Kasumi-1 (cell line): ENCODE measurements at places on chromosomes 16 and 17.
A peak's percentile ranks its signal among the peaks of the same experiment; 100 is the strongest.

GRCh38 chr17:13822700-13823099, 221.0 kb upstream of the HS3ST3A1 start:
- DNase-seq = no peak

GRCh38 chr16:51682905-51683304, 531.8 kb upstream of the SALL1 start:
- DNase-seq = no peak

DNA sequence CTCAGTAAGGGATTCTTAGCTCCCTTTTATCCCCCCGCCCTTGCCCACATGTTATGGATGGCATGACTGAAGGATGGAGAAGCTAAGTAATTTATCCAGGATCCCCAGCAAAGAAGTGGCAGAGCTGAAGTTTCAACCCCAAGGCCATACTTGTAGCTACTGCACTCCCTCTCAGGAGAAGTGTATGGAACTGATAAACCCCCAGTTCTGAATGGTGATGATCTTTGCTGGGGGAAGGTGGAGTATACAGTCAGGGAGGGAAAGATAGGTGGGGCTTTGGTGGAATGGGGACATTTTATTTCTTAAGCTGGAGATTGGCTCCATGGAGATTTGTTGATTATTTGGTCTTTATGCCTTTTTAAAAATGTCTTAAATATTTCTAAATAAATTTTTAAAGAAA, 58.3 kb downstream of the TNRC6C start:
- DNase-seq = no peak

- no peak for DNase-seq
Measured at GRCh38 chr17:62705156-62705777, 77.8 kb downstream of the MRC2 start.

DNA sequence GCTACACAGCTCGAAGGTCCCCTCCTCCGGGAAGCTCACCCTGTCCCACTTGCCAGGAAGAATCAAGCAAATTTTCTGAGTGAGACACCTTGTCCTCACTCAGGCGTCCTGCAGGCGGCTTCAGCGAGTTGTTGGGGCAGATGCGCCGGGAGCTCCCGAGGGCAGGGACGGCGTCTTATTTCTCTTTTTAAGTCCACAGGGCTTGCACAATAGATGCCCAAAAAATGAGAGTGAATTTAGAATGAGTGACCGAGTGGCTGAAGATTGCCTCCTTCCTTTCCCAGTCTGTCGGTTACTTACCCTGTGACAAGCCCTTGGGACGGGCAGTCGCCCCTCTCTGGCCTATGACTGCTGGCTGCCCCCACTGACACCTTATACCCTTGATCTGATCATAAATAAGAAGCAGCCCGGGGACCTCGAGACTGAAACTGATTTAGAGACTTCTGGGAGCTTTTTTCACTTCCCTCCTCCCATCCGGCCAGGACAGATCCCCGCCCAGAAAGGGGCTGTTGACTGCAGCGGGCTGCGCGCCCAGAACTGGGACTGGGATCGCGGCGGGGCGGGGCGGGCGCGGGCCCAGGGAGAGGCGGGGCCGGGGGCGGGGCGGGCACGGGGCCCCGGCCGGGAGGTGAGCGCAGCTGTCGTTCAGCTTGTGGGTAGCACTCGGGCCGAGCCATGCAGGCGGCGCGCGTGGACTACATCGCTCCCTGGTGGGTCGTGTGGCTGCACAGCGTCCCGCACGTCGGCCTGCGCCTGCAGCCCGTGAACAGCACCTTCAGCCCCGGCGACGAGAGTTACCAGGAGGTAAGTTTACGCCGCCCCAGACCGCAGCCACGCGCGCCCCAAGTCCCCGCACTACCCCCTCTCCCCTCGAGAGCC, at the start of gene TTYH2:
TSS of gene TTYH2 (plus strand) at position 659 of the 879 bp plus-strand sequence. CDS start at position 676, 17 bp downstream.
- peak; percentile 94 for DNase-seq

DNA sequence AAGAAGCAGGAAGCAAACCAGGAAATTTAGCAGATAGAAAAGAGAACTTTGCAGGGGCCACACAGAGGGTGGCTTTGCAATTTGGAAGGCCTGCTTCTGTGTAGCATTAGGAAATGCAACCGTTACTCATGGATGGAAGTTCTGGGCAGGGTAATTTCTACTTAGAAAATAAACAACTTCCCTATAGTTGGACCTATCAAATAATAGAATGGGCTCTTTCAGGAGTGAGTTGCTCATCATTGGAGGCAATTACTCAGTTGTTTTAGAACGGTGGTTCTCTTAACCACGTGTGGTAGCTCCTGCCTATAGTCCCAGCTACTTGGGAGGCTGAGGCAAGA, 25.8 kb upstream of the HS3ST2 start:
- DNase-seq = no peak

GRCh38 chr16:17261197-17261858, 209.4 kb downstream of the XYLT1 start:
- DNase-seq = no peak

DNA sequence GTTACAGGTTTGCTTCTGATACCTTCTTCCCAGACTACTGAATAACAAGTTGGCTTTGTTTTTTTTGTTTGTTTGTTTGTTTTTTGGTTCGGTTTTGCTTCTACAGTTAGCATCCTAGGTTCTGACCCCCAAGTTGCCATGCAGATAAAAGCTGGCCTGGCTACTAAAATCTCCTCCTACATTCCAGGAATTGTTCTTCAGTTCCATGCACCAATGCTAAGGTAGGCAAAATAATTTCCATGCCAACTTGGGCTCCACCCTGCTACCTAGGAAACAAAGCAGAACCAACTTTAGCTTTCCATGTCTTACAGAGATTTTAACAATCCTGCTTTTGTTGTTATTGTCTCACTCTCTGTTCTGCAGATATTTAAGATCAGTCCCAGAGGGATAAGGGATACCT, 495.5 kb upstream of the SOX9 start:
- DNase-seq = no peak

GRCh38 chr17:68296217-68297191, 5.2 kb downstream of the ARSG start:
- DNase-seq = no peak

GRCh38 chr16:64167936-64168335, 953.9 kb downstream of the CDH11 start:
- no peak for DNase-seq

- no peak for DNase-seq
Measured at GRCh38 chr17:41024697-41025096, 2.3 kb downstream of the KRTAP1-5 start.

GRCh38 chr16:17416461-17417311, 54.1 kb downstream of the XYLT1 start:
- DNase-seq = peak; percentile 55

DNA sequence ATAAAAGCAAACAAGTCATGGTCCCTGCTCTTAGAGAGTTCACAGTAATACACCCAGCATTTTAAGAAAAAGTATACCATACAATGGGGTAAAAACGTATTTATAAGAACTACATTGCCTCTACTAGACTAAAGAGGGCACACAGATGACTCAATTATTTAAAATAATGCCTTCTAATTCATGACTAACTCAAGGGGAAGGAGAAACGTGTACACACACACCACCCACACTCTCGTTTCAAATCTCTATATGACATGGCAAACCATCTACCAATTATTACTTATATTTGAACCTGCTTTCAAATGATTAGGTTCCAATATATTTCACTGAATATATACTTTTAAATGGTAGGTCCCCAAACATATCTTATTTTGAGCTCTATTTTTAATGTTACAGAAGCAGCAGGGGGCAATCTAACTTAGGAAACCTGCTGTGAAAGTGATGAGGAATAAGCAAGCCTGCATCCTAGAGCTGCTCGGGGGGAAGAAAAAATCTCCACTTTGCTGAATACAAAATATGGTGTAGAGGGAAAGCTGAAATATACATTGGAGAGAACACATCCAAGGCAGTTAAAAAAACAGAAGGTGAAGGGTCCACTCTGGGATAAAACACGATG, 232.4 kb upstream of the PSMD7 start:
- DNase-seq = peak; percentile 2

- peak; percentile 79 for DNase-seq
Measured at GRCh38 chr17:31494259-31495021, 103.0 kb downstream of the RAB11FIP4 start.

DNA sequence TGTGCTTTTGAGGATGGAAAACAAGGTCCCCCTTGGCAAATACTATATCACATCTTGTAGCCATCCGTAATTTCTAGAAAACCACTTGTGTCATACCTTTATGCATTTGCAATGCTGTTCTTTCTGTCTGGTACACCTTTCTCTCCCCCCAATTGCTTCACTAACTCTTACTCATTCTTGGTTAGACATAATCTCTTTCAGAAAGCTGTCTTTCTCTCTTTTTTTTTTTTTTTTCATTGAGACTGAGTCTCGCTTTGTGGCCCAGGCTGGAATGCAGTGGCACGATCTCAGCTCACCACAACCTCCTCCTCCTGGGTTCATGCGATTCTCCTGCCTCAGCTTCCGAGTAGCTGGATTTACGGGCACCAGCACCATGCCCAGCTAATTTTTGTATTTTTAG, 94.9 kb upstream of the C17orf78 start:
- DNase-seq = no peak

GRCh38 chr17:63156986-63157385, 191.0 kb downstream of the TANC2 start:
- DNase-seq = peak; percentile 62

DNA sequence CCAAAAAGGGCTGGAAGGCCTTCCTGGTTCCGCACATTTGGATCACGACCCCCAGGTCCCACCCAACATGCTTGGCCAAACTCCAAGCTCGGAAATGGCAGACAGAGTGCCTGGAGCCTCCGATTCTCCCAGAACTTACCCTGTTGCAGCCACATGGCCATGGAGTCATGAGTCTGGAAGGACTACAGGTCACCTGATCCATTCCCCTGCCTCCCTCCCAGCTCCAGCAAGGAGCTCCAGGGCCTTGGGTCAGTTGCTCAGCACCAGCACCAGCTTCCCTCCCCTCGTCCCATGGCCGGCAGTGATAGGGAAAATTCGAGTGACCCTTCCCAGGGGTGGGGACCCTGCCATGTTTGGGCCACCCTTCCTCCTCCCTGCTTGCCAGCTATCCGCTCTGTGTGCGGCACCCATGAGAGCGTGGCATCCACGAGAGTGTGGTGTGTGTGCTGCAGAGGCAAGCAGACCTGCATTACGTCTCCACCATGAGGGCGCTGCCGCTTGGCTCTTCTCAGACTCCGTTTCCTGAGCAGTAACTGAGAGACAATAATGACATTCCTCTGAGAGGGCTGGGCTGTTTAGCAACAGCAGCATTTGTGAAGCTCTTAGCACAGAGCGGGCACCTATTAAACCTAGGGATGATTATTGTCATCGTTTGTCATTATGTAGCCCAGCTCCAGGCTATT, 21.3 kb upstream of the RPL38 start:
- no peak for DNase-seq

DNA sequence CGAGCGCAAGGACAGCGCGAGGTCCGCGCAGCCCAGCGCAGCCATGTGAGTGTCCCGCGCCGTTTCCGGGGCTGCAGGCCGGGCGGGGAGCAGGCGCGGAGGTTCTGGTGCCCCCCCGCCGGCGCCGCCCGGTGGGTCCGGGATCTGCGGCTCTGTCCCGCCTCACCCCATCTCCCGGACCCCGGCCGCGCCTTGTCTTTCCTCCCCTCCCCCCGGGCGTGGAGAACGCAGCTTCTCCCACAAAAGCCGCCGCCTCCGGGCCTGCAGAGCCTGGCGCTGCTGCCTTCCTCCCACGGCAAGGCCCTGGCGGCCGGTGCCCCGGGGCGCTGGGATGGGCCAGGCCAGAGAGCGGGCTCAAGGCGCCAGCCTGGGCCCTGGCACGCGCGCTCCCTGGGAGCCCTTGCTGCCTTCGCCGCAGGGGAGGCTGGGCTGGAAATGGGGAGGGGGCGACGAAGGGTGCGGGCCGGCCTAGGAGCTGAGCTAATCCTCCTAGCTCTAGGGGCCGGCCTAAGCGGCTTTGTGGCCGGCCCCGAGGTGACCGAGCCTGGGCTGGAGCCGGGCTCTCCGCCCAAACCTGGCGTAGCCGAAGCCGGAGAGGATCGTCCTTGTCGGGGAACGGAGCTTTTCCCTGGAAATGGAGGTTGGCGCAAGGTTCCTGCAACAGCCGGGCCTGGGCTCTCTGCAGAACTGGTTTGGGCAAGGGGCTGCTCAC, 397 bp downstream of the RIPOR1 start:
- DNase-seq = no peak

GRCh38 chr17:61160789-61161445, 238.7 kb upstream of the TBX2 start:
- DNase-seq = no peak

GRCh38 chr16:3115561-3115960, 3.2 kb downstream of the ZNF205 start:
- no peak for DNase-seq

DNA sequence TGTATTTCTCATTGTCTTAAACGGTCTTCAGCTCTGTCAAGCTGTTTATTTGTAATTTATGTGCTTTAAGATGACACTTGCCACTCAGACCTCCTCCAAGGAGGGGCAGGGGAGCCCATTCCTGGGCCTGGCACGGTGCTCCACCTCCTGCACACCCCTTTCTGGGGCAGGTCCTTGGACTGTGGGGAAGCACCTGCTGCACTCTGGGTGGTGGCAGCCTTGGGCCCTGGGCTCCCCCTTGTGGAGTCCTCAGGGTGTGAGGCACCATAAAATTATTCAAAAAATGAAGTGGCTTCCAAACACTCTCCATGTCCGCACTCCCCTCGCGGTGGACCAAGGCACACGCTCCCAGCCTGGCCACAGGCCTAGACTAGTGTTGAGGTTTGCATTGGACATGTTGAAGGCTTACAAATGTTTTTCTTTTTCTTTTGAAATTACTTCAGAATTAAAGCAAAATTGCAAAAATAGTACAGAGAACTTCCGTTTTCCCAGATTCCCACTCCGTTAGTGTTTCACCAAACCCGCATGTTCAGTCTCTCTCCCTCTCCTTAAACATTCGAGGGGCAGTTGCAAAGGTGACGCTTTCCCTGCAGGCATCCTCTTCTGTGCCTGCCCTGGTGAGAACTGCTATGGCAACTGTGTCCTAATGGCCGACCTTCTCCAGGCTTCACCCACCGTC, 32.4 kb downstream of the FOXK2 start:
- DNase-seq = peak; percentile 83

- DNase-seq = peak; percentile 63
Measured at GRCh38 chr17:3983606-3984484, 19.6 kb upstream of the ATP2A3 start.

DNA sequence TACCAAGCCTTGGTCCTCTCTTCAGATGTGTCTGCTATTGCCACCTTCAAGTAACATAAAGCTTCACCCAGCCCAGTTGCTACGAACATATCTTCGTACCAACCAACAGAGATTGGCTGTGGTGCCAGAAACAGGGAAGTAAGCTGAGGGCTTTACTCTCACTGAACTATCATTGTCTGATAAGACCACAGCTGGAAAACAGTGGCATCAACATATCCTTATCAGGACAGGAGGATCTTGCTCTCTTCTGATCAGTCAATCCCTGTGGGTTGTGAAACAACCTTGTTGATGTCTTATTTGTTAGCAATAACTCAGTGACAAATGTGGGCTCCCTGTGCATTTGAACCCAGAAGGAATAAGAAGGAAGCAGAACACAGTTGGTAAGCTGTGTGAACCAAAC, 446.3 kb upstream of the MAF start:
- no peak for DNase-seq

GRCh38 chr16:20674684-20675487, 22.6 kb downstream of the ACSM1 start:
- no peak for DNase-seq

GRCh38 chr17:38552343-38552742, 53.4 kb downstream of the SRCIN1 start:
- no peak for DNase-seq
